LHCN-M2 (cell line): ENCODE measurements at places on chromosomes 11 and 22. TPM values are rescaled to one million over a fixed set of nuclear protein-coding genes. Genes with fewer than 3 reads are reported as not detected.

GRCh38 chr11:64263947-64264317 is 12.6 kb downstream of the PLCB3 start:
- no peak for DNase-seq

GRCh38 chr22:36907253-36908195 is 5.9 kb upstream of the CSF2RB start:
- DNase-seq: no peak

GRCh38 chr11:121625777-121626506 is 173.2 kb upstream of the SORL1-AS1 start:
- DNase-seq: no peak

GRCh38 chr11:9030601-9031000 is 26.8 kb upstream of the NRIP3 start:
- no peak for DNase-seq

- peak; percentile 39 for DNase-seq
Observed at GRCh38 chr22:37623075-37624016, 14.7 kb downstream of the GGA1 start.

DNA sequence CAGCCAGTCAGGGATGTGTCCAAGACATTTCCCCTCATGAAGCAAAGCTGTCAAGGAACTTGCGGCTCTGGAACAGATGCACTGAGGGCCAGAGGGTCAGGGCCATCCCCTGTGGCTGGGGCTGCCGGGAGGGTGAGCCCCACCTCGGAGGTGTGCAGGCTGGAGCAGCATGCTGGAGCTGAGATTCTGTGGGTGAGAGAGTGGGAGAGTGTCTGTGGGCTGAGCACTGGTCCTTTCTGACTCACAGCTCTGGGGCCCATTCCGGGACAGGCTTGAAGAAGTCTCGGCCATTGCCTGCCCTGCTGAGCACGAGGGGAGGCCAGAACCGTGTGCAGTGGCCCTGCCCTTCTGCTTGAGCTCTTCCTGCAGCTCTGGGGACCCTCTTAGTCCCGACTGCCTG is 2.1 kb downstream of the OMP start:
- DNase-seq: no peak

DNA sequence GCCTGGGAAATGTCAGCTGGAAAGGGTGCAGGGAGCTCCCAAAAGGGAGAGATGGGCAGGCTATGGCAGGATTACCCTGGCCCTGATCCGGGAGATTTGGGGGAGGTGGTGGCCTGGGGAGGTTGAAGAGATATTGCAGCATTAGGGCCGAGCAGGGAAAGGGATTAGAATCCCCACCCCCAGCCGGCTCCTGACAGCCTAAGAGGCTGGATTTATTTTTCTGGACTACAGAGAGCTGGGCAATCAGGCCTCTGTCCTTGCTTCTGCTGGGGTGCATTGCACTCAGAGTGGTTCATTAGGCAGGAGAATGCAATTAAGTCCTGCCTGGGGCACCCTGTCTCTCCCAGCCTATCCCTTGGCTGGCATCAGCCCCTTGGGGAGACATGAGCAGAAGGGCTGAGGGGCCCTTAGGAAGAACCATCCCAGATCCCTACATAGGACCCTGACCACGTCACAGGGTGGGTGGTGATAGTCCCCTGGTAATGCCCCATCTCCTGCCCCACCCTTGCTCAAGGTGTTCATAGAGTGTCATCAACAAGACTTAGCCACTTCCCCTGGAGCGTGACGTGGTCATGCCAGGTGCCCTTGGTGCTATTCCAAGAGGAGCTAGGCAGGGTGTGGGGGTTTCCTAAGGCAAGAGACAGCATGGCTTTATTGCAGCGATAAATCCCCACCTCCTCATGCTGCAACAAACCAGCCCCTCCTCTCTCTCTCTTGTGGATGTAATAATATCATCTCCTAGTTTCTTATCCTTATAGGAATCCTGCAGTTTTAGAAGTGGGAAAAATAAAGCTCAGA is 38.4 kb upstream of the KLHL35 start:
- no peak for DNase-seq

DNA sequence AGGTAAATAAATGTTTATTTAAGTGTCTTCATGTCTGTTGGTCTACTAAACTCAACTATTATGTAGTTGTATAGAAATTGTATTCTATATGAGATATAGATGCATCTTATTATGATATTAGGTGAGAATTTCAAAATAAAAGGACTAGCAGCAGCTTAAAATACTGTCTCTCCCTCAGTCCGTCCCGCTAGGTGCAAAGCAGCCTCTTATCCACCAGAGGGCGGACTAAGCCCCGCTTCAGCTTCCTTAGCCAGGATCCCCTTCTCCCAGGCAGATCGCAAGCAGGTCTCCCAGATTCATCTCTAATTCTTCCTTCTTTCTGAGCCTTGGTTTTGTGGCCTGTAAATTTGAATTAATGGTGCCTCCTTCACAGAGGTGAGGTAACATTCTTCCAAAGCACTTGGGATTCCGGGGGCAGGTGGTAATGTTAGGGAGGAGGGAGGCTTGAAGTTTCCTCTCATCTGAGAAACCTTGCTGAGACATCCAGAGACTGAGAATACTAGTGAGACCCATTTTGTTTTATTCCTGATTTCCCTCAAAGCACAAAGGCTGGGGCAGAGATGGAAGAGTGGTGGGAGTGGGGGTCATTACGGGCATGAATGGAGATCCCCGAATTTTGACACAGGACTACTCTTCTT is 13.5 kb upstream of the INSC start:
- DNase-seq: peak; percentile 69

DNA sequence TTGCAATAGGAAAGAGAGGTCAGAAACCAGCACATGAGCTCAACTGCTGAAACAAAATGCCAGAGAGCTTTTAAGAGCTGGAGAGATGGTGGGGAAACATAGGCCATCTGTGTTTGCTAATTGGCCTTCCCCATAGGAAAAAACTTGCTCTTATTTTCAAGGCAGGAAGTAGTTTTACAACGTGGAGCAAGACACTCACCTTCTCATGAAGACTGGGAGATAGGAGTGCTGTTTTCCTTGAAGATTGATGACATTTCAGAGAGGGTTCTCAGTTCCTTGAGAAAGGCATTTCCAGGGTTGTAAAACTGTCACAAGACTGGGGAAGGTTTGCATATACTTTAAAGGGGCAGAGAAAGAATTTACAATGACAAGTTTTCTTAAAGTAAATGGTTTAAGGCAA is 586.3 kb upstream of the RAG2 start:
- no peak for DNase-seq

GRCh38 chr11:102423936-102424335 is 28.6 kb downstream of the TMEM123 start:
- no peak for DNase-seq

DNA sequence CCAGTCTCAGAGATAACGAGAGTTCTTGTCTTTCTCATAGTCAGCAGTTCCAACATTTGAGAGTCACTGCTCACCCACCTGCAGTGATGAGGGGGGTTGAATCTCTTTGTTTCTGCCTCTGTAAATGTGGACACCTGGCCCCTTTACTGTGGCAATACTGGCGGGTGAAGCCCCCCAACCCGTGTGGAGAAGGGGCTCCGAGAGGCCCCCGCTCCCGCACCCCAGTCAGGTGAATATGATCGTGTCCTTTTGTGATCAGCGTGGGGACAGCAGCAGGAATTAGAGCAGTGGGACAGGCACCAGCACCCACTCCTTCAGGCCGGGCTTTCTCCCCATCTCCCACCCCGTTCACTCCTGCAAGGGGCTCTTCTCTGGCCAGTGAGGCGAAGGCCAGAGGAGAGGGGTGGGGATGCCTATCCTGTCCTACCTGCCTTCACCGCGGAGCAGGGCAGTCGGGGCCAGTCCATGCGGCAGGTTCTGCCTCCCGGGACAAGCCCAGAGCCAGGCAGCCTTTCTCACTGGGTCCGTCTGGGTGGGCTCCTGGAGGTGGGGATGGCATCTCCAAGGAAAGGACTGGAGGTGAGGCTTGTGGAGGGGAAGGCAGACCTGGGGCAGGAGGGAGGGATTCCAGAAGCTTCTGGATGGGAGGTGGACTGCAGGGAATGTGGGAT is 12.7 kb upstream of the CELSR1 start:
- no peak for DNase-seq

GRCh38 chr22:45083659-45084305 is 74.0 kb upstream of the PHF21B start:
- DNase-seq: peak; percentile 95

- no peak for DNase-seq
Observed at GRCh38 chr11:133957900-133958299, 1.1 kb upstream of the IGSF9B start.

GRCh38 chr11:93608364-93608763 is 53.1 kb upstream of the CEP295 start:
- DNase-seq: no peak

DNA sequence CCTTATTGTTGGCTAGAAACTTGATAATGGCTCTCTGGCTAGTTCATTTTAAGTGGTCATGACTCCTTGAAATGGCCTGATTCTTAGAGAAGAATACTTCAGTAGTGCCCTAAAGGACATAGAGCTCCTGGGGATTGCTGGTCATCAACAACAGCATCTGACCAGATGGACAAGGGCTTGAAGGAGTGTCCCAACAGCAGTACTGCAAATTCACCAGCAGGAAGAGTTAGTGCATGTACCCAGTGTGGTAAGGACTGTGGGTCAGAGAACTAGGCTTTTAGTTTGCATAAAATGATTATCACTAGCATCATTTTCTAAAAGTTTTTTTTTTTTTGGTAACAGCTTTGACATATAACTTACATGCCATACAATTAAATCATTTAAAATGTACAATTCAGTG is 39.5 kb upstream of the CUL5 start:
- DNase-seq: peak; percentile 8

DNA sequence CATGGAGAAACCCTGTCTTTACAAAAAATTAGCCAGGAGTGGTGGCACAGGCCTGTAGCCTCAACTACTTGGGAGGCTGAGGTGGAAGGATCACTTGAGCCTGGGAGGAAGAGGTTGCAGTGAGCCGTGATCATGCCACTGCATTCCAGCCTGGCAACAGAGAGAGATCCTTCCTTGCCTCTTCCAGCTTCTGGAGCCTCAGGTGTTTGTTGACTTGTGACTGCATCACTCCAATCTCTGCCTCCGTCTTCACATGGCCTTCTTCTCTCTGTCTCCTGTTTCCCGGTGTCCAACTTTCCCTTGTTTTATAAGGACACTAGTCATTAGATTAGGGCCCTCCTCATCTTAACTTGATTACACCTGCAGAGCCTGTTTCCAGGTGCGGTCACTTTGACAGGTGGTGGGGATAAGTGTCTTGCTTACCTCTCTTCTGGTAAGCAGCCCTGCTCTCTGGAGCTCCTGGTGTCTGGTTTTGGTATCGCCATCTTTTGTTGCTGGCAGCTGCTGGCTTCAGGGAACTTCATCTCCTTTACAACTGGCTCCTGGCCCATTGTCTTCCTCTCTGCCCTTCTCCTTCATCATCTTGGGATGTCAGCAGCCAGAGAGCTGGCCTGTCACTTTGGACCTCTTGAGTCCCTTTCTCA is 8.2 kb upstream of the USP2 start:
- DNase-seq: no peak

- DNase-seq: no peak
Observed at GRCh38 chr22:43182726-43183125, 4.2 kb downstream of the TTLL12 start.

DNA sequence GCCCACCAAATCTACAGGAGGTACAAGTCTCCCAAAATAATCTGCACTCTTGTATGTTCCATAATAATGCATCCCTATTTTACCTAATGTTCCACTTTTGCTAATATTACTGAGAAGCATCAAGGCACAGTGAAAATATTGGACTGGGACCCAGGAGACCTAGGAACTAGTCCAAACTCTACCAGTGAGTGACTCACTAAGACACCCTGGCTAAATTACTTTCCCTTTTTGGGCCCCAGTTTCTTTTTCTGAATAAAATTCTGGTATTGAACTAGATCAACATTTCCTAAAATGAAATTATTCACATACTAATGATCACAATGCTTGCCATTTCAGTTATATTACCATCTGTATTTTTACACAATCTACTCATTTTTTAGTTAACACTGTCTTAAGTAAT is 19.6 kb downstream of the THAP12 start:
- DNase-seq: no peak

GRCh38 chr11:106379712-106380111 is 302.2 kb downstream of the AASDHPPT start:
- no peak for DNase-seq

DNA sequence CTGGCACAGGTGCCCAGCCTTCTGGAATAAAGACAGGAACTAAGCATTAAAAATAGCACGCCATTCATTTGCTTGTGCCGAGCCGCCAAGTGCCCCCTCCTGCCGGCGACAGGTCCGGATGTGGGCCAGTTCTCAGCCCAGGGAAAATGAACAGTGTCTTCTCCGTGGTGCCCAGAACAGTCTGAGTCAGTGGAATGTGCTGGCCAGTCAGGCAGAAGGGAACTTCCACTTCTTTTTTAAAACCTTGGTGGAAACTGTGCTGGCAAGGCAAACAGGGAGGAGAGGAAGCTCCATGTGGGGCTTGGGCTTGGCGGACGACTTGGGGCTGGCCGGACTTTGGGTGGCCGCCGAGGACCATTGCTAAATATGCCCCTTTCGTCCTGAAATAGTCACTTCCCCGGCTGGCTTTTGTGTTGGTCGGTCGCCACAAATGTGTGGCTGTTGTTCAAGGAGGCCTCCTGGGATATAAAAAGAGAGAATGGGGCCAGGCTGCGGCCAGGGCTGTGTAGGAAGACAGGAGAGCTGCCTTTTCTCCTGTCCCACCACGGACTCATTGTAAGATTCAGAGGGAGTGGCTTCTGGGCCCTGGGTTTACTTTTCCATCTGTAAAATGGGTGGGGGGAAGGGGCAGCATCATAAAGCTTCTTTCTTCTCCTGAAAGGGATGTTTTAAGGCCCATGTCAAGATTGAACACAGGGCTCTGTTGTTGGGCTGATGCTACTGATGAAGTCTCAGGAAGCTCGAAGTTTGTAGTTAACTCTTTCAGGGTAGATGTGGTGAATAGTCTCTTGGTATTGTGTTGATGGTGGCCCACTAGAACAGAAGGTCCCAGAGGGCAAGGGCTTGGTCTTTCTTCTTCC is 101.0 kb downstream of the PTPRJ start:
- DNase-seq: peak; percentile 74

DNA sequence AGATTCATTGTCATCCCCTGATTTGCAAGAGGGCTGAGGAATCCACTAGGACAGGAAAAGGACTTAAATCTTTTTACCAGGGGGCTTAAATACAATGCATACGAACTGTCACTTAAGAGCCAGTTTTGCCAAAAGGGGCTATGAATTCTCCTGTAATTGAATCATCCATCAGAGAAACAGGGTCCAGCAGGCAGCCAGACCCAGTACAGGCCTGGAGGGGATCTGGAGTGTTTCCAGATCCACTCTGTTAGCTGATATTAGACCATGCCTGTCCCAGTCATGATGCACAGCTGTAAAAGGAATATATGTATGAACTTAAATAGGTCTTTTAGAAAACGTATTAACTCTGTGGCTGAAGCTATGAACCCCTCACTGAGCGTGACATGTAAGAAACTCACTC is 53.8 kb upstream of the PRSS23 start:
- DNase-seq: no peak

- DNase-seq: no peak
Observed at GRCh38 chr11:36449561-36450096, 60.4 kb downstream of the TRAF6 start.

GRCh38 chr11:76770642-76771445 is 12.3 kb upstream of the TSKU start:
- peak; percentile 75 for DNase-seq

Gene CCND1
- 684 and 770 TPM in 2 replicates for total RNA-seq

Gene SAMM50
- total RNA-seq: 52.4 and 57.6 TPM in 2 replicates

Gene TBX1
- total RNA-seq: 13.0 and 16.7 TPM in 2 replicates

Gene FAM181B
- total RNA-seq: not detected in 2 replicates

Gene RBMXL2
- not detected in 2 replicates for total RNA-seq

Gene DEFB131B
- total RNA-seq: not detected in 2 replicates

Gene CABP7
- total RNA-seq: not detected in 2 replicates

Gene ANO5
- total RNA-seq: not detected in 2 replicates

Gene CHRNA10
- 0.51 and 0.98 TPM in 2 replicates for total RNA-seq

Gene ART1
- not detected in 2 replicates for total RNA-seq

Gene OSBP
- total RNA-seq: 13.0 and 17.9 TPM in 2 replicates
